ENCODE measurements at places on chromosomes 12 and 14.

GRCh38 chr14:91318911-91319310, 74.4 kb upstream of the GPR68 start:
- DNase-seq = no peak

DNA sequence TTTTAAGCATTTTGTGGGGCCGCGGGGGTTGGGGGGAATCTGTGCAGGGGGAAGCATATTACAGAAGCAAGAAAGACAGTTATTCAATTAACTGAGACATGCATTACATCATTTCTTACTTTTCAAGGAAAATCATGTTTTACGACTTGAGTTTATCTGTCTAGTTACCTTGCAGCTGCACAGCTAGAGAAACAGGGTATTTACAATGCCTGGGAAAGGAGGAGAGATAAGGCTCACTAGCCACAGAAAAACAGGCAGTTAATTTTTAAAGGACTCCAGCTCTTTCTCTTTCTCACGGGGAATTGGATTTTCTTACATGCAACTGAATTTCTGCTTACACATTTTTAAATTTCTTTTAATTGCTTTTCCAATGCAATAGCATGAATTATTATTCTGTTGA, 22.2 kb downstream of the FCF1 start:
- no peak for DNase-seq

DNA sequence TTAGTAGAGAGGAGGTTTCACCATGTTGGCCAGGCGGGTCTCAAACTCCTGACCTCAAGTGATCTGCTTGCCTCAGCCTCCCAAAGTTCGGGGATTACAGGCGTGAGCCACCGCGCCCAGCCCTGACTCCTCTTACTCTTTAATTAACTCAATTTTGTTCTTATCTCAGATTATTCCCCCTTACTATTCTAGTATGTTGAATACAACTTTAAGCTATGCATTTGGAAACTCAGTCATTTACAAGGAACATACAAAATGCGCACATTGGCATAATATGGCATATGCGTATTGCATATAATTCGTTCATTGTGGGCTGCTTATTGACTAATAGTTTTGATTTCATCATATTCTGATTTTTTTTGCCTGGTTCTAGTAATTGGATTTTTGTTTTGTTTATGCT, 10.8 kb upstream of the CD163 start:
- DNase-seq = no peak

- no peak for DNase-seq
These were observed 16.9 kb upstream of the BLTP3B start for GRCh38 chr12:100159391-100160104.

DNA sequence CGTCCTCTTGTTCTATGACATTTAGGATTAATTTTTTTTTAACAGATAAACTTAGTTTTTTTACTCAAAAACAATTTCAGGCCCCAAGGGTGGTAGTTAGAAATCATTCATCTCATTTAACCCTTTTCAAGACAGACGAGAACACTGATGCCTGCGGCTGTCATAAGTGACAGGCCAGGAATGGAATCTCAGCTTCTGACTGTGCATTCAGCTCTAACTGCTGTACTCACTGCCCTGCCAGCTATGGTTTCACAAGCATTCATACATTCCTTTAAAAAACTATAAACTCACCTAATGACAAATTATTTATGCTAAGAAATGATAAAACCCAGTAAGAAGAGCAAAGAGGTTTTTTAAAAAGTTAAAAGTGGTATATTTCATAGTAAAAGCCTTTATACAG, 8.8 kb downstream of the DENND5B start:
- peak; percentile 66 for DNase-seq

- no peak for DNase-seq
These were observed 60.1 kb downstream of the FSCB start for GRCh38 chr14:44446965-44447364.

GRCh38 chr12:116916714-116917114, 6.0 kb downstream of the FBXW8 start:
- peak; percentile 37 for DNase-seq

DNA sequence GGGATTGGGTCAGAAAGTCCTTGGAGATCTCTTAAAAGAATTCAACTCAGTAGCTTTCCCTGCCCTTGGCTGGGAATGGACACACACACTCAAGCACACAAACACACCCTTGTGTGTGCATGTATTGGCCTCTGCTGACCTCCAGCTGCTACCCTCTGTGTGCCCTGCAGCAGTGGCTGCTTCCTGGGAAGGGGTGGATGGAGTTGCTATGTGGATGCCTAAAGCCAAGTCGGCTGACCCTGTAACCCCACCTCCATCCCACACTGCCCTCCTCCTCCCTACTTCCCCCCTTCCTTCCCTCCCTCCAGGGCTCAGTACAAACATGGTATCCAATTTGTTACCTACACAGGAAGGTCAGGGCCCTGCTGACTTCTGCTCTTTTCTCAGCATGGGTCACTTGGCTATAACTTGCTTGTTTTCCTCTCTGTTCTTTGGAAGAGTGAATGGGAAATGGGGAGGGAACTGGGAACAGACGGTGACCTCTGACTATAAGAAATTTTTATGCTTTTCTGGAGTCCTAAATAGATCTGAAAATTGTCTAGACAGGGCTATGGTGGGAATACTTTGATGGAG, 351.6 kb upstream of the TBX3 start:
- DNase-seq = no peak

- peak; percentile 42 for DNase-seq
These were observed 45.8 kb downstream of the ETV6 start for GRCh38 chr12:11695321-11695720.

DNA sequence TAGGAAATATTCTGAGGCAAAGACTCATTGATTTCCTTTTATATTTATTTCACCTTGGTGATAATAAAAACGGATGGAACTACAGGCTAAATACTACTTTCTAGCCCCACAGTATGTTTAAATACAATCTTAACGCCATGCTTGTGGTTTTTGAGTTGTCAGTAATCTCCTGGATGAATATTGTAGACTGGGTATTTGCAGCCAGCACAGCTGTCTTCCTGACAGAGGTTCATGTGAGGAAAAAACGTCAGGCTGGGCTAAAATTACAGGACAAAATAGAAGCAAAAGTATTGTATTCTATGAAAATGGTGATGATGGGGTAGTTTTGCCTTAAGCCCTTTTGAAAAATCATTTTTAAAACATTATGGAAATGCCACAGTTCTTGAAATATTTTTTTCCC, 140.9 kb downstream of the CCDC91 start:
- DNase-seq = no peak

- peak; percentile 8 for DNase-seq
These were observed 1.4 kb downstream of the CHPT1 start for GRCh38 chr12:101698800-101699347.

DNA sequence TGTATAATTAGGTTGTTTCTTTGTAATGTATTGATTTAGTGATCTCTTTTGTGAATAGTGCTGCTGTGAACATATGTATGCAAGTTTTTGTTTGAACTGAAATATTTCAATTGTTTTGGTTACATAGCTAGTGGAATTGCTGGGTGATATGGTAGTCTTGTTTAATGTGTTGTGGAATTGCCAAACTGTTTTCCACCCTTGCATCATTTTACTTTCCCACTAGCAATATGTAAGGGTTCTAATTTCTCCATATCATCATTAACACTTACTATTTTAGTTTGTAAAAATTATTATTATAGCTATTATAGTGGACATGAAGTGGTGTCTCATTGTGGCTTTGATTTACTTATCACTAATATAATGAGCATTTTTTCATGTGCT, 5.9 kb downstream of the G2E3 start:
- no peak for DNase-seq

DNA sequence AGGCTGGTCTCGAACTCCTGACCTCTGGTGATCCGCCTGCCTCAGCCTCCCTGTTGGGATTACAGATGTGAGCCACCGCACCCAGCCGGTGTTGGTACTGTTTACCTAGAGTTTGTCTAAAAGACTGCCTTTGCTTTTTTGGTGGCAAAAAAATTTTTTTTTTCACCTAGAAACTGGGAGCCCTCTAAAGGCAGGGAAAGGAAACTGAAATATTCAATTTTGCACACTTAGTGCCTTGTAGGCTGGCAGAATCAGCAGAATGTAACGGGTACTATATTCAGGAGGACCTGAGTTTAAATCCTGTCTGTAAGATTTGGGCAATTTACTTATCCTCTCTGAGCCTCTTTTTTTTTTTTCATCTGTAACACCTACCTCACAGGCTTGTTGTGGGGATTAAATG, 43.6 kb downstream of the PAPLN start:
- DNase-seq = no peak

GRCh38 chr12:26465419-26466097, 270.2 kb downstream of the SSPN start:
- DNase-seq = no peak

- peak; percentile 59 for DNase-seq
These were observed 119.3 kb upstream of the OVCH1 start for GRCh38 chr12:29616664-29617406.

DNA sequence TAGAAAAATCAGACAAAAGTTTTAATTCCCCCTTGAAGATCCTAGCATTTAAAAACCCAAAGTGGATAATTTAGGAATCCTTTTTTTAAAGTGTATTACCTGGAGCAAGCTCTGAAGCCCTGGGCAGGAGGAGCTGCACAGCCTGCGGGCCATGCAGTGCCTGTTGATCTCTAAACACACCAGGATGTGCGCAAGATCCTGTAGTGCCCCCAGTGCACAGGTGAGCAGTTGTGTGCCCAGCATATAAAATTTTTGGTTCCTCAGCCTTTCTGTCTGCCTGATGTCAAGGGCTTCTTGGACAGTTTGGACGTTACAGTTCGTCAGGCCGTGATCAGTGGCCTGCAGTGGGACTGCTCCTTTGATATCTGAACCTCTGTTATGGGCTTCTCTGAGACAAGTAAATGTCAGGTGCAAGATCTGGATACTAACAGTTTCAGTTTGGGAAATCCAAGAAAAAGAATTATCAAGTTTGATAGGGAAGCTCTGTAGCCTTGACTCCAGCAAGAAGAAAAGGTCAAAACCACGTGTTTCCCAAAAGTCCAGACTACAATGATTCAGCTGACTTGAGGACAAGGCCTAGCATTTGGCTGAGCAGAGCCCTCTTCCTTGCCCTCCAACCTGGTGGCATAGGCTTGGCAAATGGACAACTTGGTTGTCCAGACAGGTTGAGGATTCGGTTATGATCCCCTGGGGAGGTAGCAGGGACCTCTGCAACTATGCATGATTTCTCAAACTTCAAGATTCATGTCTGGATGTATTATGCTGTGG, 1.0 kb downstream of the ATXN7L3B start:
- no peak for DNase-seq

GRCh38 chr12:129310346-129310745, 457.1 kb downstream of the GLT1D1 start:
- no peak for DNase-seq

DNA sequence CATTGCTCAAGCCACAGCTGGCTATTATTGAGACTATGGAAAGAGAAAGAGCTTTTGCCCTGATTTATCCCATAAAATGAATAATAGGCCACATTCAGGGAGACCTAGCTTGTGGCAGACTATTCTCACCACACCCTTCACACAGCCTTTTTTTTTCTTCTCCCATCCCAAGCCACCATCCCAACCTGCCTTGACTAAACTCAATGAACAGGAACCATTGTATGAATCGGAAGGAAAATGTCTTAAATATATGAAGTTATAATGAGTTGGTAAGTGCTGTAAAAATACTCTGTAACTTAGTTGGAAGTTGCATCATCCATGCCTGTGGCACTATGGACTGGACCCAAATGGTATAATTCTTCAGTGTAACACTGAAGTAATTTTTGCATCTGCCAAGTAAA, 338.4 kb downstream of the RAD51B start:
- DNase-seq = peak; percentile 67

DNA sequence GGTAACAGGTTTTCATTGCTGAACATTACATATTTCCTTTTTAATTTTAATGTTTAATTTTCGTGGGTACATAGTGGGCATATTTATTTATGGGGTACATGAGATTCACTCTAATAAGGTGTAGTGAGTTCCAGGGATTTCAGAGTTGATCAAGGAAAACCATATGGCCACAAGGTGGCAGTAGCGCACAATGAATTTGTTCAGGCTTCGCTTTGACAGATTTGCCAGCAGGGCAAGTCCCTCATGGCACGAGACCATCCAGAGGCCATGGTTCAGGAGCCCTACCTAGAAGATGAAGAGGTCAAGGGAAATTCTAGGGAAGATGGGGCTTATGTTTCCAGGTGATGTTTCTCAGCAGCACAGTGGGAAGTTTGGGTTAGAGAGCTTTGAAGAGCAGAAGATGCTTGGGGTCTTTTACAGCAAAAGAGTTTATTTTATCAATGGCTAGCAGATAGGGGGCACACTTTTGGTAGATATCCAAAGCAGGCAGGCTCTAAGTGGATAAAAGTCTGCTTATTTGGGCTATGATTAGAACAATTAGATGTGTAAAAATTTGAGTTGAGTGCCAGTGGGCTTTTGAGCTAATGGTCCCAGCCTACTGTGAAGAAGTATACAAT, 1004.4 kb downstream of the AACS start:
- DNase-seq = peak; percentile 17

DNA sequence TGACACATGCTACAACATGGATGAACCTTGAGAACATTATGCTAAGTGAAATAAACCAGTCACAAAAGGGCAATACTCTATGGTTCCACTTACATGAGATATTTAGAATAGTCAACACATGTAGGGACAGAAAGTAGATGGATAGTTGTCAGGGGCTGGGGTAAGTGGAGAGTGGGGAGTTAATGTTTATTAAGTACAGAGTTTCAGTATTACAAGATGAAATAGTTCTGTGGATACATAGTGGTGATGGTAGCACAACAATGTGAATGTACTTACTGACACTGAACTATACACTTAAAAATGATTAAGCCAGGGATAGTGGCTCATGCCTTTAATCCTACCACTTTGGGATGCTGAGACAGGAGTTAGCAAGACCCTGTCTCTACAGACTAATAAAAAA, 8.7 kb downstream of the NUP107 start:
- DNase-seq = no peak

GRCh38 chr12:45227316-45228067, 11.6 kb downstream of the ANO6 start:
- no peak for DNase-seq

DNA sequence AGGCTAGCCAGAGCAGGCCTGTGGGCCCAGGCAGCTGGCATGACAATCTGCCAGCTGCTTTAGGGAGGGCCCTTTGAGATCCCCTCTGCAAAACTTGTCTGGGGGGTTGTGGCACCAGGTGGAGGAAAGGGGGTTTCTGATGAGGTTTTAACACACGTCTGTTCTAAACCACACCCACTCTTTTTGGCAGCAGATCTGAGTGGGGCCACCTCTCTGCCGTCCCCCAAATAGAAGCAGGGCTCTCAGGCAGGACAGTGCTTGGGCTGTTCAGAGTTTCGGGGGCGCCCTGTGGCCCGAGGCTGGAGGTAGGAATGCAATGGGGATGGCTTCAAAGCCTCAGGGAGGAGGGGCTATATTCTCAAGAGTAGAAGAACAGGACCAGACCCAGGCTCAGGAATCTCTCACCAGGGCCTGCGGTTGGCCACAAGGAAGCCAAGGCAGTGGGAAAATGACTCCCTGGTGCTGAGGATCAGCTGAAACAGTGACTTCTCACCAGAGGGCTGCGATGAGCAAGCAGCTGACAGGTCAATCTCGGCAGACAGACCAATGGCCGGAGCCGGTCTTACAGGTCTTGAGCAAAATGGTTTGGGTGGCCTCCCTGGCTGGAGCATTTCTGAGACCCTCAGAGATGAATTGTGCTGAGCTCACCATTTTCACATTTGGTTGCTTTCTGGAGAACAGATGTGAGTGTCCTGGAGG, 1.5 kb upstream of the KRT5 start:
- DNase-seq = peak; percentile 63

- no peak for DNase-seq
These were observed 1.1 kb downstream of the ATP5F1B start for GRCh38 chr12:56644654-56645053.

- DNase-seq = no peak
These were observed 405.7 kb downstream of the TRHDE start for GRCh38 chr12:72677846-72678245.

GRCh38 chr12:10186299-10186698, 7.5 kb downstream of the TMEM52B start:
- DNase-seq = no peak

GRCh38 chr14:54848910-54849309, 53.7 kb downstream of the GCH1 start:
- no peak for DNase-seq
